ENCODE measurements at places on chromosomes 5 and 9.

GRCh38 chr9:12194731-12195130 is 498.5 kb upstream of the TYRP1 start:
- no peak for DNase-seq

DNA sequence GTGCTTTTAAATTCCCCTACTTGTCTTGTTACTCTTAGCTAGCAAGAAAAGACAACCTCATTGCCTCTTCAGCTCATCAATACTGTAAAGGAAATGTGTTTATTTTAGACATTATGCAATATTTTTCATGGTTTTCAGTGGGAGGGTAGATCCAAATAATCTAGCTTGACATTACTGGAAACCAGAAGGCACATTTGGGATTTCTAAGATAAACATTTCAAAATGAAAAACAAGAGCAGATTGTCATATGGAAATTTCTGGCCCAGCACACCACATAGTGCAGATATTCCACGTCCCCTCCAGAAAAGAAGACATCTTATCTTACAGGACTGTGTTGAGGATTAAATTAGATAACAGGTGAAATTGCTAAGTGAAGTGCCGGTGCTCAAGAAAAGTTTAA is 296.9 kb downstream of the MSX2 start:
- no peak for DNase-seq

GRCh38 chr5:132747616-132748440 is 602 bp downstream of the CCNI2 start:
- no peak for DNase-seq

DNA sequence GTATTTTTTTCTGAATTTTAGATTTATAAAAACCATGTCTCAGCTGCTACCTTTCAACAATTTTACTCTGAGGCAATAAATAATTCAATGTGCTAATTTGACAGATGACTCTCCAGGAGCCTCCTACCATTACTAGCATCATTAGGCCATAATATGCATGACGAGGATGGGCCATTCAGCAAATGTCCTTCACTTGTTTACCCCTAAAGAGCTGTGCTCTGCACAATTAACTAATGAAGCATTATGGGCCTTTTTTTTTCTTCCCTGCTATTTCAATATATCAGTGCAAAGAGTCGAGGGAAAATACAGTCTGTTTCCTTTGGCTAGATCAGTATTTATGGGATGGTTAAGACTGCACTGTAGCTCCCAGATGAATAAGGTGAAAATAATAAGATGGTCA is 627.2 kb downstream of the ISL1 start:
- no peak for DNase-seq

DNA sequence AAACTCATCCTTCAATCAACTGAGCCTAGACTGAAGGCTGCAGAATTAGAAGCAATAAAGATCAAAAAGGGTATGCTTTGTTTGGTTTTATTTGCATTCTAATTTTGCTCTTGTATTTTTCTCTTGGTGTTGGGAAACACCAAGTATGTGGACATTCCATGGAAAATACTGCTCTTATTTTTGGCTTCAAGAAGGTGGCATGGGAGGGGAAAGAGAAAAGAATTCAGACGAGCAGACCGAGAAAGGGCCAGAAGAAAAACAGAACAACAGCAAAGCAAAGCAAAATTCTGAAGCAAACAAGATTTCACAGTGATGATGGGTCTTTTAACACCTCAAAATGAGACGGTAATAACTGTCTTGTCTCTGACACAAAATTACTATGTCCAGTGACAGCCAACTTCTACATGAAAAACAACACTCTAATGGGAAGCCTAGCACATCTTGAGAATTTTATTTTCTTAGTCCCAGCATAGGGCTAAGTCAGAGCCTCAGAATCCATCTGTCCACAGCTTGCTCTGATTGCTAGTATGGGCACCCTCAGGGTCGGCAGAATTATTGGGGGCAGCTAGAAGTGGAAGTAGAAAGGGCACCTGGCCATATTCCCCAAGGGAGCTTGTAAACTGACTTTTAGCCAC is 26.8 kb downstream of the FREM1 start:
- DNase-seq: no peak

DNA sequence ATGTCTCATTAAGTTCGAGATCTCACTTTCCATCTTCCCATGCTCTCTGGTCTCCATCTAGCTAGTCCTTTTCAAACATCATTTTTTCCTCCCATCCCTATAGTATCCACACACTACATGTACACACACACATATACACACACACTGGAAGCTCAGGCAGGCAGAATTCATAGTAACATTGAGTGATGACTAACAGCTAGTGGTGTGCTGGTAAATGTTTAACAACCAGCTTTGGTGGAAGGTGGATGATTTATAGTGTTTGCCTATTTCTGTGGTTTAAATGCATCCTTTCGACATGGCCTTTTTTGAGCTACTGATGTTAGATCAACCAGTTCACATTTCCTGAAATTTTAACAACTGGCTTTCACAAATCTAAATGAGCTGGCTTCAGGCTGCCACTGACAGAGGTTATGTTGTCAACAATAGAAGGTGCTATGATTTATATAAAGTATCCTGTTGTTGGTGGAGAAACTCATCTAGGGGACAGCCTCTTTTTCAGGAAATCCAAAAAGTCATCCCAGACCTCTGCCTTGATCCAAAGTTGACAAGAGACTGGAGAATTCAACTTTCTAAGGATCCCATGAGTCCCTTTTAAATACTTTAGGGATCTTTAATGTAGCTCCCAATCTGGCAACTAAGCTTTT is 117.8 kb downstream of the CCDC192 start:
- no peak for DNase-seq
